ENCODE measurements at places on chromosomes 5 and 9.

GRCh38 chr5:131514316-131515283 is 120.4 kb downstream of the RAPGEF6 start:
- no peak for DNase-seq

DNA sequence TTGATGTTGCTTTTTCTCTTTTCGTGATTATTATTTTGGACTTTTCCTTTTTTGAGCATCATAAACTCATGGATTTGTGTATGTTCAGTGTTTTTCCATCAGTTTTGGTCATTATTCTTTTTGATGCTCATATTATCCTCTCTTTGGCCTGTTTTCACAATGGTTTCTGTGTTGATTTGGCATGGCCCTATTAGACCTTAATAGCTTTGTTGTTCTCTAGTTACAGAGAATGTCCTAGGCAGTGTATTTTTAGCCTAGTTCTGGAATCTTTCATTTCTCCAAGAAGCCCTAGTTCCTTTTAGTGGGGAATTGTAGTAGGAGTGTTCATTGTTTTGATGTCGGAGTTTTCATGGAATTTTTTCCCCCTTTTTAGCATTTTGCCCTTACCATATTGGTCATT is 41.3 kb upstream of the ROPN1L start:
- DNase-seq, result no peak

DNA sequence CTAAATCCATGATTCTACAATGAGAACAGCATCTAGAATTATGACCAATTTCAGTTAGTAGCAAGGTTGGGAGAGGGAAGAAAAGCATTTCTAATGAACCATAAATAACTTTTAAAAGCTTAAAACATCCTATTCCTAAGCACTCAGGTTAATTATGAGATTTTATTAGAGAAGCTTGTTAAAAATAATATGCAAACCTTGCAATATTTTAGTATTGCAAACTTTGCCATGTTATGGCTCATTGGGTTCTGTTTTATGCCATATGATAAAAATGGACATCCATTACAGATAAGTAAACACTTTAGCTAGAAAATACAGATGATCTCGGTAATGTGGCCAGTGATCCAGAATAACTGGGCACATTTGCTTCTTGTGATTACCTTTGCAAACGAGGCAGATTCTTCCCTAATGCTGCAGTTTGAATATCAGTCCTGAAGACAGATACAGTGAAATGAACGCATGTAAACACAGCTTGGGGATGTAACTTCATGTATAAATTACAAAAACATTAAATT is 447.0 kb downstream of the PLK2 start:
- no peak for DNase-seq

GRCh38 chr9:107222020-107222522 is 61.0 kb upstream of the RAD23B start:
- DNase-seq, result no peak

- no peak for DNase-seq
These were observed 372.3 kb upstream of the CDH18 start for GRCh38 chr5:20360263-20360662.

DNA sequence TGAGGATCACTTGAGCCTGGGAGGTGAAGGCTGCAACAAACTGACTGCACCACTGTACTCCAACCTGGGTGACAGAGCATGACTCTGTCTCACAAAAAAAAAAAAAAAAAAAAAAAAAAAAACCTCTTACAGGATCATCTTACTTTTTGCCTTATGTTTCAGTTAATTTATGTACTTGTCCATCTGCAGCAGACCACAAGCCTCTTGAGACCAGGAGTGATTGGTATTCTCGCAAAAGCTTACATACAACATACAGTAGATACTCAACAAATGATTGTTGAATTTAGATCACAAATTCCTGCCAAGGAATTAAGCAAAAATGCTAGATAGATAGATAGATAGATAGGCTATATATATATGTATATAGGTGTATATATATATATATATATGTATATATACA is 12.4 kb downstream of the CEMIP2 start:
- DNase-seq, result no peak

DNA sequence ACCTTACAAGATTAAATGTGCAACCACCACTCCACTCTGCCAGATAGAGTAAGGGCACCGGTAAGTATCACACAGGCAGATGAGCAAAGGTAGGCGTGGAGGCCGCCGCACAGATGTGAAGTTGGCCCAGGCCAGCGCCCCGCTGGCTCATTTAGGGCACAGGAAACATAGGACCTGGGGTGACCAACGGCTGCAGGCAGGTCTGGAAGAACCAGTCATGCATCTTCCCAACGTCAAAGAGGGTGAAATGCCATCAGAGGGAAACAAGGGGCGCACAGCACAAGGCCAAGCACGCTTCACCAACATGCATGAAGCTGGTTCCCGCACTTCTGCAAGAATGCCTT is 31.7 kb upstream of the SLC6A3 start:
- DNase-seq, result no peak

DNA sequence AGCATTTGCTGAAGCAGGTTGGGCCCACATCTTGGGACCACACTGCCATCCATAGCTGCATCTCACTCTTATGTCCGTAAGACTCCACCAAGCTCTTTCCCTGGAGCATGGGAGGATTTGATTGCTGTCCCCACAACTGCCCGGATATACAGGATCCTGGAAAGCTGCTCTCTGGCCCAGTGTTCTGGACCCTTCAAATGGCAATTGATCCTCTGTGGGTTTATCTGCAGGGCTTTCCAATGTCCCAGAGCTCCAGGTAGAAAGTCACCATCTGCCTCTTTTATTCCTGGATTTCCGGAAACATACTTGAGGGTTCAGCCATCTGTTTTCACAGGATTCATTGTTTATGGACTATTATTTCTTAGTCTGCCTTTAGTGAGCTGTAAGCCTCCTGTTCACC is 214.6 kb downstream of the SREK1 start:
- no peak for DNase-seq

All from left colon (tissue), 2 donors.